Activated CD8-positive, alpha-beta memory T cell treated with anti-CD3 and anti-CD28 coated beads, Interleukin-2, amount 50 U/mL, for 4 hours (primary cell): ENCODE measurements at places on chromosomes 11 and 22.

DNA sequence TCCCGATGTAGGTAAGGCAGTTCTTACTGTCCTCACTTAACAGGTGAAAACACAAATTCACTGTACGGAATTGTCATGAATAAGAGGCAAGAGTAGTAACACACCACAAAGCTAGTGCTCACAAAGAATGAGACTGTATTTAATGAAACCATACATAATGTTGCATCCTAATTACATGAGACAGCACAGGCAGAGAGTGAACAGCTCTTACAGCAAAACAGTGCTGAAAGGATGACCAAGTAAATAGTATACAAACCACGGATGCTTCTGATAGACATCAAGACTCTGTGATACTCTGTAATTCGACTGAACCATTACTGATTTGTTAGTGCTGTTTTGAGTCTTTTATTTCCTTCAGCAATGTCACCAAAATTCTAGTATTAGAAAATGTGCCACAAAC, 282.3 kb downstream of the TTC28 start:
- DNase-seq: no peak

- DNase-seq: no peak
These were observed 8.2 kb upstream of the USP2 start for GRCh38 chr11:119389611-119390254.

GRCh38 chr11:69144316-69145049, 11.3 kb upstream of the SMIM38 start:
- DNase-seq: no peak

GRCh38 chr11:75025561-75025960, 36.8 kb downstream of the NEU3 start:
- DNase-seq: no peak

DNA sequence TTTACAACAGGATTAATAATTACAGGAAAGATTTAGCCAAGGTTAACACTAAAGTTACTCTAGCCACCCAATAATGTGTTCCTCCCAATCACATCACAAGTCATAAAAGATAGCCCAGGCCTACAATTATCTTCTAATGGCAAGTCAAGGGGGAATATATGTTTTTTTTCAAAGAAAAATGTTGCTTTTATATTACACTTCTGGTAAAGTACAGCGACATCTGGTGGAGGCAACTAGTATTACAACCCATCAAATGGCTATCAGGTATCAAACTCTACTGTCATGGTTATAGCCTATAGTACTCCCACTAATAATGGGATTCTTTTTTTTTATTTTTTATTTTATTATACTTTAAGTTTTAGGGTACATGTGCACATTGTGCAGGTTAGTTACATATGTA, 71.8 kb downstream of the XRRA1 start:
- DNase-seq: no peak

GRCh38 chr22:47987885-47988515, 1225.5 kb downstream of the TBC1D22A start:
- no peak for DNase-seq

DNA sequence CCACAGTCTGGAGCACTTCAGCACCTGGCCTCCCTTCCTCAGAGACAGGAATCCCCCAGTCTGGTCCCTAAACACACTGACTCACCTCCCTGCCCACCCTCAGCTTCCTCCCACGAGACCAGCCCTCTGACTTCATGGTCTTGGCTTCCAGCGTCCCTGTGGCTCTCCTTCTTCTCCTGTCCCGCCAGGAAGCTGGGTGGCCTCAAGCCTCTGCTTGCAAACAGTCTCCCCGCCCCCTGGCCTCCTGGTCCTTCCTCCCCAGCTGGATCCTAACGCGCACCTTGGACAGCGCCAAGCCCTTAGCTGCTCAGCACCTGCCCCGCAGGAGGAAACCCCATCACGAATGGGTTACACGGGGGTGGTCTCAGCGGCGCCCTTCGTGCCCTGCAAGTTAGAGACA, 4.5 kb downstream of the NCF4 start:
- no peak for DNase-seq

GRCh38 chr11:112785149-112785548, 176.1 kb upstream of the NCAM1 start:
- DNase-seq: no peak

- no peak for DNase-seq
These were observed 44.3 kb upstream of the CLPB start for GRCh38 chr11:72478669-72479068.

GRCh38 chr11:26193694-26194365, 138.1 kb upstream of the ANO3 start:
- DNase-seq: no peak

DNA sequence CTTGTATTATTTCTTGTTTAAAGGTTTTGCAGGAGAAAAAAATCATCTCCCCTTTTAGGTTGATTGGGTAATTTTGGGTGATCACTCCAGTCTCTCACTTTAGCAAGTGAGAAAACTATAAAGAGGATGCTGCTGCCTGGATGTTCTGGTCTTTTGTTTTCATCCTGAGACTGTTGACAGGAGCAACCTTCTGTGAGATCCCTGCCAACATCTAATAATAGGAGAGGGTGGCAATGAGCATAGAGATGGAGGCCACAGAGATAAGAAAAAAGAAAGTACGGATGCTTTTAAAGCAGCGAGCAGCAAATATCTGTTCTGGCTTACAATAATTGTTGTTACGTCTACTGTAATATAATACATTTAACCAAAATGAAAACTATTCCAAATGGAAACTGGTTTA, 293.6 kb upstream of the MTNR1B start:
- DNase-seq: no peak

- no peak for DNase-seq
These were observed 125.3 kb downstream of the APOL5 start for GRCh38 chr22:35842954-35843353.

GRCh38 chr22:22887621-22888503, at the start of gene IGLL5:
Gene IGLL5, plus strand, starts transcription at chr22:22887816. Its CDS starts 238 bp downstream, at chr22:22888054.
- no peak for DNase-seq

- no peak for DNase-seq
These were observed 88.3 kb downstream of the UVRAG start for GRCh38 chr11:75903276-75903675.

- no peak for DNase-seq
These were observed 12.6 kb upstream of the OMP start for GRCh38 chr11:77090046-77090372.

DNA sequence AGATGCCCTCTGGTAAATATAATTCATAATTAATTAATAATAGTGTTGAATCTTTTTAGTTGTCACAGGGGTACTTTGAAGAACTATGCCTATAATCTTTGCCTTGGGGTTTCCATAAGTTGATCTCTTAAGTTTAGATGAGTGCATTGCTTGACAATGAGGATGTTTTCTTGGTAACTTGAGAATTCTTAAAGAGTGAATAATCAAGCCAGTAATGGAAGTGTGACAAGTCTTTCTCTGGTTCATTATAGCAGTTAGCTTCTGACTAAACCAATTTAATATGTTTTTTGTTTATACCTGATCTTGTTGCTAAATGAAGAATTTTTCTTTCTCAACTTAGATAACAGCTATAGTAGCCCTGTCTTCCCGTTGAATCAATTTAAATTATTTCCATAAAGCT, 46.2 kb downstream of the ATXN10 start:
- no peak for DNase-seq

- no peak for DNase-seq
These were observed 13.8 kb downstream of the JAML start for GRCh38 chr11:118211006-118211405.

- no peak for DNase-seq
These were observed 4.1 kb downstream of the PLCB3 start for GRCh38 chr11:64255135-64256128.
